ENCODE measurements at places on chromosomes 1 and 21.

- DNase-seq = no peak
These were observed 145.4 kb downstream of the C1orf21 start for GRCh38 chr1:184532199-184532598.

GRCh38 chr1:67831850-67832513 is 1.3 kb downstream of the GNG12 start:
- no peak for DNase-seq

GRCh38 chr1:67880056-67880601 is 46.9 kb upstream of the GNG12 start:
- DNase-seq = peak; percentile 82

GRCh38 chr1:203692565-203693470 is 66.2 kb downstream of the ATP2B4 start:
- DNase-seq = no peak

GRCh38 chr1:81432059-81432458 is 368.7 kb upstream of the ADGRL2 start:
- no peak for DNase-seq

All from NCI-H1092 (cell line).